ENCODE measurements at places on chromosomes 7 and 10.
A peak's percentile ranks its signal among the peaks of the same experiment; 100 is the strongest.

DNA sequence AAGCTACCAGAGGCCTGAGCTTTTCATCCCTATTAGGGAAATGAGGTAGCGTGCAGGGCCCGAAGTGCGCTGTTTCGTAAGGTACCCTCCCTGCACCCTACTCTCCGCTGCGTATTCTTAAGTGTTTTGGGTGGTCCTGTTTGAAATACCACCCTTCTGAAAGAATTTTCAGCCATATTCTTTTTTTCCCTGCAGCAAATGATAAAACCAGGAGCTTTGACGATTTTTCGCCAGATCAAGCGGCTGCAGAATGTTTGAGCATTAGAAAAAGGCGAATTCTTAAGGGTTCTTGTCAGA, 1.2 kb downstream of the RSBN1L start:
- no peak for DNase-seq

- DNase-seq = no peak
Measured at GRCh38 chr7:17716816-17717215, 223.5 kb downstream of the SNX13 start.

DNA sequence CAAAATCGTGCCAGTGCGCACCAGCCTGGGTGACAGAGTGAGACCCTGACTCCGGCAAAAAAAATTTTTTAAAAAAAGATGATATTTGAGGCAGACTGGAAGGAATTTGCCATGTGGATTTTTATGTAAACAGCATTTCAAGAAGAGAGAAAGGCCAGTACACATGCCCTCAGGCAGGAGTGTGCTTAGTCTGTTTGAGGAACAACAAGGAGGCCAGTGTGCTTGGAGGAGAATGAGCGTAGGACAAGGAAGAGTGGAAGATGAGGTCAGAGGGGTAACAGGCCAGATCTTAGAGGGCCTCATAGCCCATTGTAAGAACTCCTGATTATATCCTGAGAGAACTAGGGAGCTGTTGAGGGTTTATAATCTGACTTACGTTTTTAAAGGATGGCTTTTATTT, 17.2 kb upstream of the STRIP2 start:
- DNase-seq = no peak

- DNase-seq = no peak
Measured at GRCh38 chr10:103901299-103901698, 16.7 kb downstream of the STN1 start.

DNA sequence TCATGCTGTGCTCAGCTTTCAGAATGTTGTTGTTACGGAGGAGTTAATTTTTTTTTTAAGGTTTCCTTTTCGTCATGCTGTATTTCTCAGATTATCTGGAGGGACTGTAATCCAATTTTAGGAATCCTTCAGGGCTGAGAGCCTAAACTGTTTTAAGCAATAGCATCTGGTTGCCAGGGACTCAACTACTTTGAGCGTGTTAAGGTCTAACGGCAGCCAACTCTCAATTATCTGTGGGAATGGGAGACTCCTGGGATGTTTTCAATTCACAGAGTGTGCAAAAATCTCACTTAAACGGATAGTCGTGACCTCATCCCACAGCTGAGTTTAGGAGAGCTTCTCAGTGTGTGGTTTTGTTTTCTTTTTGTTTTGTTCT, 291.7 kb downstream of the AUTS2 start:
- no peak for DNase-seq

- DNase-seq = no peak
Measured at GRCh38 chr10:35447693-35448407, 111.5 kb downstream of the CCNY start.

DNA sequence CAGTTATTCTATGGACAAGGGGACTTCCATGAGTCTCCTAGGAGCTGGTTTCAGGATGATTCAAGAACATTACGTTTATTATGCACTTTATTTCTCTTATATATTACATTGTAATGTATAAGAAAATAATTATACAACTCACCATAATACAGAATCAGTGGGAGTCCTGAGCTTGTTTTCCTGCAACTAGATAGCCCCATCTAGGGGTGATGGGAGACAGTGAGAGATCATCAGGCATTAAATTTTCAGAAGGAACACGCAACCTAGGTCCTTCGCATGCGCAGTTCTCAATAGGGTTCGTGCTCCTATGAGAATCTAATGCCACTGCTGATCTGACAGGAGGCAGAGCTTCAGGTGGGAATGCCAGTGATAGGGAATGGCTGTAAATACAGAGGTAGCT, 137.9 kb downstream of the ANKRD30A start:
- no peak for DNase-seq

DNA sequence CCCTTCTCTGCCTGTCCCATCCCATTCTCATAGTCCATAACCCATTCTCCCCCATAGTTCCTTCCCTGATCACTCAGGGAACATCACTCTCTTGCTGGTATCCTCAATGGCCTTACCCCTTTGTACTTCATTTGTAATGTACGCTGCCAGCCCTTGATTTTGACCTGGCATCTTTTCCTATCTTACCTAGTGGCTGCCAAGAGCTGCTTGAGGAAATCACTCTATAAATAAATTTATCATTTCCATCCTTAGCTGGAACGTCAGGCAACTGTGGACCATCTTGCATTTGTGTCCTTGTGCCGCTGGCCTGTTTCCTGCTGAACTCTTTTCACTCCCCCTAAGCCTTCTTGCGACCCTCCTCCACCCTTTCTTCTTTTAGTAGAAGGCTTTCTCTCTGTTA, 14.0 kb downstream of the CDK14 start:
- no peak for DNase-seq

DNA sequence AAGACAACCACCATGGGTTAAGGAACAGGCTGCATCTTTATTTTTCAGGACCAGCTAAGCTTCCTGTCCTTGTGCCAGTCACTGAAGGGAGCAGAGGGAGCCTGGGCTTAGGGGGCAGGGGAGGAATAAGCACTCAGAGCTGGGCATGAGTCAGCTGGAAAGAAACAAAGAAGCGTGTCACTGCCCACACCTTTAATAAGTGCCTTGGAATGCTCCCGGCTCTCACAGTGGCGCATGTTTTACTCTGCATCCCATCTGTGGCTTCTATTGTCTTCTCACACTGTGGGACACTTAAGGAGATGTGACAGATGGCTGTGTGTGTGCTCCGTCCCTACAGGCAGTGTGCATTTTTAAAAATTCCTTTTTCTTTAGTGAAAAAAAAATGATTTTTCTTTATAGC, 71.7 kb downstream of the MTURN start:
- DNase-seq = no peak

DNA sequence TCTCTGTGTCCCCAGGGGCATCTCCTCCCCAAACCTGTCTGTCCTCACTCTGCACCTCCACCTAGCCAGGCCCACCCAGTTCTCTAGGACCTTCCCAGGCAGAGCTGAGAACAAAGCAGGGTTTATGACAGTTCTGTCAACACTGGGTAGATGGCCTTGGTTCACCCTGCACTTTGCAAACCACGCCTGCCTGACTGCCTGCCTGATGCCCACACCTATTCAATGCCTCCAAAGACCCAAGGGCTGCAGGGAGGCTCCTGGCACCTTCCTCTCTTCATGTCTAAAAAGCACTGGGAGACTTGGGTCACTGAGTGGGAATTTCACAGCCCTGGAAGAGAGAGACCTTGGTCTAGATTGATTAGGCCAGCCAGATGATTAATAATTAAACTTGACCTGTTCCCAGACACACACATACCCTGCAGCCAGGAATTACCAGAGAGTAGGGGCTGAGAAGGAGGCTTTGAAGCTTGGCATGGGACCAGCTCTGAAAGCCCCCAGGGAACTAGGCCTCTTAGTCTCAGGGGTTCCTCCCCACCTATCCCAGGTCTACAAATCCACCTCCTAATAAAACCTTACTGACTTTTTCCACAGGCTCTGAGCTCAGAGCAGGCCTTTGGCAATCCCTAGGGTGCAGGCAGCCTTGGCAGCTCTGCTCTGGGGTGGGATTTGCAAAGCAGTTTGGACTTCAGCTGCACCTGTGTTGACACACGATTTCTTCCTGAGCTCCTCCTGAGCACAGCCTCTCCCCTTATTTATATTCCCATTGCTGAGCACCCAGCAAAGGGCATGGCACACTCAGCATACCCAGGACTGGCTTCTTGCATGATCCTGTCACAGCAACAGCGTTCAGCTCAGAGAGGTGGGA, 25.7 kb upstream of the PDCD4 start:
- no peak for DNase-seq

- DNase-seq = no peak
Measured at GRCh38 chr7:120586571-120586970, 271.4 kb downstream of the TSPAN12 start.

DNA sequence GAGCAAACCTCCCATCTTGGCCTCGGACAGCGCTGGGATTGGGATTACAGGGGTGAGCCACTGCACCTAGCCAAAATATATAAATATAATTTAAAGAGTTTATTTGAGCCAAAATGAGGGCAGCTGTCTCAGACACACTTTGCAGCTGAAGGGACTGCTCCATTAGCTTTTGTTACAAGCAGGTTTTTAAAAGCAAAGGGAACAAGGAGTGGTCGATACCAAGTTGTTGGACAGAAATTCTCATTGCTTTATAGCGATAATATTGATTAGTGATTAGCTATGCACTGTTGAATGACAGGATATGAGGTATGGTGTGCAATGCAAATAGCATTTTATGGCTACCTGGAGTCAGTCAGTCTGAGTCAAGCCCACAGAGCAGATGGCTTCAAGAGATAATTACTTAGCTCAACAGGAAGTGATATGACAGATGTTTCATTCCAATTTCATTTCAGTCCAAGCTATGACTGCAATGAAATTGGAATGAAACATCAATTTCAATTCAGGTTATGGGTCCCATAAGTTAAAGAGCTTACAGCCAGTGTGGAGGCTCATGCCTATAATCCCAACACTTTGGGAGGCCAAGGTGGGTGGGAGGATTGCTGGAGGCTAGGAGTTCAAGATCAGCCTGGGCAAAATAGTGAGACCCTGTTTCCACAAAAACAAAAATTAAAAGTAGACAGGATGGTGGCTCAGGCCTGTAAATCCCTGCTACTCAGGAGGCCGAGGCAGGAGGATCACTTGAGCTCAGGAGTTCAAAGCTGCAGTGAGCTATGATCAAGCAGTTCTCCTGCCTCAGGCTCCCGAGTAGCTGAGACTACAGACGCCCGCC, 23.1 kb downstream of the TYW1 start:
- peak; percentile 44 for DNase-seq

DNA sequence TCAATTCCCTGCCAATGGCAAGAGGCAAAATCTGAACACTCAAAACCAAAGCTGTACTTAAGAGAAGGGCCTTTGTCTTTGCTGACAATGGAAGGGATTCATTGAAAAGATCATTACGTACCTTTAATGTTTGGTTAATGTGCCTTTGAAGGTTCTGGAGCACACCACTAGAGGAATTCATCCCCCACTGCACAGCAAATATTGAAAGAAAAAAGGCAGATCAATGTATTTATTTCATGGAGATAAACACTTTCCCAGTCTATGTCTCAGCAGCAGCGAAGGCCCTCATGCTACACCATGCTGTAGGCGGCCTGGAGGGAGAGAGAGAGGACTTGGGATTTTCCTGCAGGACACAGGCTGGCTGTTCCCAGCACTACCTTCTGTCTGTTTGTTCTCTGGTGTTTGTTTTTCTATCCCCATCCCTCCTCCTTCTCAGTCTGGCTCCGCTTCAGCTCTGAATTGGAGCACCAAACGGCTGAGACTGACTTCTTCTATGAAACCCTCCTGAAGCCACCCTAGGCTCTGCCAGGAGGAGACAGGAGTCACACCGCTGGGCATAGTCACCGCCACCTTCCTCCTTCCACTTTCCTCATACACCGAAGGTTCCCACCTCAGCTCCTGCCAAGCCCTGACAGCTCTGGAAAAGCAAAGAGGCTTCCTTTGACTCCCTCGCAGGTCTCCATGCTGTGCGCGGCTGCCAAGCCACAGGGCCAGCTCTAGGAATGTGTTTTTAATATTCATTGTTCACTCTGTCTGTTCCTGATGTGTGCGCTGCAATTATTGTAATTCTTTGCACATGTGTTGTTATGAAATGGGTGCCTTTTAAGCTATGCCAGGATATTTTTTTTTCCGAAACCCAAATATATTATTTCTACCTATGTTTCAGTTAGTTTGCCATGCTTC, 301.5 kb downstream of the FZD1 start:
- DNase-seq = peak; percentile 71

- no peak for DNase-seq
Measured at GRCh38 chr10:88129013-88129412, 265.6 kb downstream of the PTEN start.

DNA sequence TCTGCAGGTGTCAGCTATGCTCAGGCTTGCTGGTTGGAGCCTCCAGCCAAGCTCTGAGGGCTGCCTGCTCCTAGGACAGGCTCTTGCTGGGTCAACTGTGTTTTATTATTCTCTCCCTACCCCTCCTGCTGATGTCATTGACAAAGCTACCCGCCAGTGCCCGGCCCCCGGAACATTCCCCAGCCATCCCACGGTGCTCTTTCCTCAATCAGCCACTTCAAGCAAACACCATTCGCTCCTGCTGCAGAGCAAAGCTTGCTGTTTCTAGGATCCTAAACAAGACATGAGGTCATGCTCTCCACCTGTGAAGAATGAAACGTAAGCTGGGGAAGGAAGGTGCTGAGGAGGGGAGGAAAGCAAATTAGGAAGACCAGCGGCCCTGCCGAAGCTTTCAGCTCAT, 2.1 kb upstream of the C10orf71 start:
- DNase-seq = no peak

DNA sequence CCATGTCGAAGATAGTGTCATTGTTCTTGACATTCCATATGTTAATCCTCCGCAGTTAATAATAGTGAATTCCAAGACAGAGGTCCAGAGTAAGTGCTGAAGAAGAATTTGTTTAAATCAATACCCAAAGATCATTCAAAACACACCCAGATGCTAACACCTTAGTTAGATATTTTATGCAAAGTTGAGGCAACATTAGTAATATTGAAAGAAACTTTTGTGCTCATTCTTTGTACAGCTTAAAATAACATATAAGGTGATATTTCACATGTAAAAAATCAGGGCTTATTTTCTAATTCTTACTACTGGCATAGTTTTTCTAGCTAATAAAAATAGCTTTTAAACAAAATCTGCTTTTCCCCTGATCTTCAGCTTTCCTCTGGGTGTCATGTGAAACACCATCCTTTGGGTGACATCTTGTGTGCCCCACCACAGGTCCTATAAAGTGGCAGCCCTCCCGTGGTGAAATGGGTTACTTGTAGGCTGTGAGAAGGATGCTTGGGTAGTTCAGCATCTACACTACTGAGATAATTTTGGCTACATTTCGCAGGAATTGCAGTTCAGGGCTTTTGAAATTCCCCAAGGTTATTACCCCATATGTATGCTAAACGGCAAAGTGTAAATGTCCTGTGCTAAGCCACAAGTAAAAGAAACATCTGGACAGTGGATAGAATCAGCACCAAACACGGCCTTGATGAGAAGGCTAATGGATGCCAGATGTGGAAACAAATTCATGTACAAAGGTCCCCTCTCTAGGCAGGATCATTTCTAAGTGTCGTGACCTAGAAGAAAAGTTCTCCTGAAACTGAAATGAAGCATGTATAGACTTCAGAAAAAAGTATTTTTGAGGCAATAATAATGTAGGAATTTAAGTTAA, 105.4 kb downstream of the GRM3 start:
- DNase-seq = no peak

- no peak for DNase-seq
Measured at GRCh38 chr10:6482737-6483357, 97.2 kb downstream of the PRKCQ start.

DNA sequence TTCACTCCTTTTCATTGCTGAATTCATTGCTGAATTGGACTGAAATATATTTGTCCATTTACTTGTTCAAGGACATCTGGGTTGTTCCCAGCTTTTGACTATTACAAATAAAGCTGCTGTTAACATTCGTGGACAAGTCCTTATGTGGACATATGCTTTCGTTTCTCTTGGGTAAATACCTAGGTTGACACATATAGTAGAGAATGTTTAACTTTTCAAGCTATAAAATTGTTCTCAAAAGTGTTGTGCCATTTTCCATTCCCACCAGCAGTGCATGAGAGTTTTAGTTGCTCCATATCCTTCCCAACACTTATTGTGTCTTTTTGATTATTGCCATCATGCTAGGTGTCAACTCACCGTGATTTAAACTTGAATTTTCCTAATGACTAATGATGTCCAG, 17.5 kb upstream of the CPVL start:
- DNase-seq = no peak
